ENCODE measurements at places on chromosomes 13 and 19.

DNA sequence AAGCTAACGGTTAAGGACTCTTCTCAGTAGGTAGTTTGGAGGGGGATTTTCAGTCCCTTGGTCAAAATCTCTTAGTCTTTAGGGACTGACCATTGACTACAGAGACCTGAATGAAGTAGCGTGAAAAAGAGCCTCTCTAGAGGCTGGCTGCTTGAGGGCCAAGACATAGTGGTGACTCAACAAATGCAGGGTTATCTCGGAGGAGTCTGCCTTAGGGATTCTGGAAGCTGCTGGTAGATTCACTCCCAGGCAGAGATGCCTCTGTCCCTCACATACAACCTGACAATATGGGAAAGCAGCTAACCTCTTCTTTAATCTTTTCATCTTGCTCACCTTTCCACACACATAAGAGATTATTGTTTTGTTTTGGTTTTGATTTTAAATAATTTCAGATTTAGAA is 5.1 kb downstream of the ZNF793 start:
- no peak for DNase-seq

GRCh38 chr13:48155848-48156247 is 60.9 kb upstream of the MED4 start:
- peak; percentile 73 for DNase-seq

GRCh38 chr13:107028751-107029150 is 460.8 kb upstream of the ARGLU1 start:
- no peak for DNase-seq

DNA sequence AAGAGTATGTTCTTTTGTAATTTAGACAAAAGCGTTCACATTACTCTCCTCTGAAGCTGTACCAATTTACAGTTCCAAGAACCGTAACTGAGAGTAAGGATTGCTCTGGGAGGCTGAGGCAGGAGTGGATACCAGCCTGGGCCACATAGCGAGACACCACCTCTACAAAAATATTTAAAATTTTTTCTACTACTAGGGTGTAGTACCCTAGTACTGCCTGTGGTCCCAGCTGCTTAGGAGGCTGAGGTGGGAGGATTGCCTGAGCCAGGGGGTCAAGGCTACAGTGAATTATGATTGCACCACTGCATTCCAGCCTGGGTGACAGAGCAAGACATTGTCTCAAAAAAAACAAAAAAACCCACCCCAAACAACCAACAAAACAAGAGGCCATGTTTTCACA is 12.1 kb upstream of the CYP2A6 start:
- no peak for DNase-seq

DNA sequence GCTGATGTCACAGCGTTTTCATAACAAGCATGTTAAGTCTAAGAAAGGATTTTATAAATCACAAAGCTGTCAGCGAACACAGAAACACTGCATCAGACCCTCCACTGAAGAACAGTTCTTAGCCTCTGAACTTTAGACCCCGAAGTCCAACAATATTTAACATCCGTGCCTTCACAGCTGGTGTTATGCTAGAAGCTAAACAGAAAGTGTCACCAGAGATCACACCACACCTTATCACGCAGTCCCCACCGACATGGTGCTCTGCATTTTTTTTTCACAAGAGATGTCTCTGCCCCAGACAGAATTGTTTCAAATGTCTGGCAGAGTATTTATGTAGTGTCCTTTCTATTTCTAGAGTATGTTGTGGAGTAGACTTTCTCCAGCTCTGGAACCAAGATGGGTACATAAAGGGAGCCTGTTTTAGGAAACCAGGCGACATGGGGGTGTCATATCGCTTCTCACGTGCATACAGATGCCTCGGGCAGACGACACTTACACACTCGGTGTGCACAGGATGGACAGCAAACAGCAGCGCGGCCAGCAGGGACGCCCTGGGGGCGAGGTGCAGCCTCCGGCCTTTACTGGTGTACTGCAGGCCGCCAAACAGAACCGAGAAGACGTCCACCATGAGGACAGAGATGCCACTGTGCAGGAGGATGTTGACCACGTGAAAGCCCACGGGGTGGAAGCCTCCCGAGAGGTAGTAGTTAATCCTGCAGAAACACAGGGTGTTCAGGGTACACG is 12.0 kb downstream of the TMTC4 start:
- DNase-seq = no peak

DNA sequence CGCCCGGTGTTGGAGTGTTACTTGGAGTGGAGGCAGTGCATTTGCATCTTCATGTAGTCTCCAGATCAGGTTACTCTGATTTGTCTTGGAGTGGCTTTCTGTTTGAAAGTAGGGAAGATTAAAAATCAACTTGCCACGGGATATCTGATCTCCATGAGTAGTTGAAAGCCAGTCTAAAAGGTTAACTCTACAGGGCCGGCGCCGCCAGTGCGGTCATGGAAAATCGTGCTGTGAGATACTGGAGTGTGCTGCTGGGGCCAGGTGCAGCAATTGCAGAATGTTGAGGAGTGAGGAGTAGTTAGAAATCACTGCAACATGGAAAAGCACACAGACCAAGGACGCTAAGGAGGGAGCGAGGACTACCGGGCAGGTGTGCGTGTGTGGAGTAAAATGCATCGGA is 175.0 kb downstream of the STK24 start:
- DNase-seq = no peak

- no peak for DNase-seq
These were observed 23.5 kb downstream of the CFAP97D2 start for GRCh38 chr13:114202581-114202980.

DNA sequence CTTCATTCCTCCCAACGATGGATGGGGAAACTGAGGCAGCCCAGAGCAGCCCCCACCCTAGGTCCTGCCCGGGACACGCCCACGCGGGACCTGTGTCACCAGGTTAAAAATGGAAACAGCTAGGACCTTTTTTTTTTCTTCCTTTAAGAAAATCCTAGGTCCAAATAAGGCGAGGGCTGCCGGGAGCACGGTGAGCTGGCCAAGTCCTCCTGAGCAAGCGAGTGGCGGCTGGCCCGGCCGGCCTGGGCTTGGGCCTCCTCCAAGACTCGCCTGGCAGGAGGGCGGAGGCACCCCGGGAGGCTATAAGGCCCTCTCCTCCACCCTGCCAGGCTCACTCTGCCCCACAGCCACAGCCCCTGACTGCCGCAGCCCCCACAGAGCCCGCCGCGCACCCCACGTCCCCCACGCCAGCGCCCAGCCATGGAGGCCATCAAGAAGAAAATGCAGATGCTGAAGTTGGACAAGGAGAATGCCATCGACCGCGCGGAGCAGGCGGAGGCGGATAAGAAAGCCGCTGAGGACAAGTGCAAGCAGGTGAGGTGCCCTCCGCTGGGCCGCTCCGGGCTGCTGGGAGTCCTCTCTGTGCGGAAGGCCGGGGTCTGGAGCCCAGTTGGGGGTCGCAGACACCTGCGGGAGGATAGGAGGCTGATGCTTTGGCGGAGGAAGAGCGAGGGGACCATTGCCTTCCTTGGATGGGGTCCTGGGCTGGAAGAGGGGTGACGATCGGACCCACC is 8.9 kb upstream of the TPM4 start:
- DNase-seq = no peak

DNA sequence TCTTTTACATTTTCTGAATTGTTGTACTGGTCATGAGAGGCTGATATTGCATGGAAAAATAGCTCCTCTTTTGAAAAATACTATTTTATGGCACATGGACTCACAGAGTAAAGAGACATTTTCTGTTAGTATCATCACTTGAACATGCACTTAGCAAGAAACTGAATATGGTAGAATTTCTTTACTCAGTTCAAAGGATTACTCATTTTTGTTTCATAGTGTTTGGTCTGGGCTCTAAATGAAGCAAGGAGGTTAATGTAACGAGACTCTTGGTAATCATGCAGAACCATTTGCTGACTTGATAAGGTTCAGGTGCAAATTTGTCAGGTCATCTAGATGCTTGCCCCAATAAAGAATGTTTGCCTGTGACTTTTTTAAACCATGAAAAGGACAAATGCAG is 63.2 kb downstream of the GPC6 start:
- DNase-seq = no peak

- DNase-seq = no peak
These were observed 41.6 kb upstream of the ZNF14 start for GRCh38 chr19:19774354-19775033.

DNA sequence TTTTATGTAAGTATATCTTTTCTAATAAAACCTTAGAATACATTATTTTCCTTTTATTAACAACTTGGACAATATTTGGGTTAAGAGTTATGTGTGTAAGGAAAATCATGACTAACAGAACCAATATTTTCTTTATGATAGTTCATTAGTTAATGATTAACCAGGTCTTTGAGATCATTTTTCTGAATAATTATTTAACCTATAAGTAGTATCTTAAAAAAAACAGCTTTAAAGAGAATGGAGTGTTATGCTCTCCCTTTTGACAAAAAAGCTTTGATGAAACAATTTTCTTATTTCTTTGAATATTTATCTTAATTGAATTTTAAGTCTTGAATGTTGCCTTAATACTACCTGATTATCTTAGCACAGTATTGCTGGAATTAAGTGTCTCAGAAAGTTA is 3.8 kb downstream of the SLAIN1 start:
- no peak for DNase-seq

DNA sequence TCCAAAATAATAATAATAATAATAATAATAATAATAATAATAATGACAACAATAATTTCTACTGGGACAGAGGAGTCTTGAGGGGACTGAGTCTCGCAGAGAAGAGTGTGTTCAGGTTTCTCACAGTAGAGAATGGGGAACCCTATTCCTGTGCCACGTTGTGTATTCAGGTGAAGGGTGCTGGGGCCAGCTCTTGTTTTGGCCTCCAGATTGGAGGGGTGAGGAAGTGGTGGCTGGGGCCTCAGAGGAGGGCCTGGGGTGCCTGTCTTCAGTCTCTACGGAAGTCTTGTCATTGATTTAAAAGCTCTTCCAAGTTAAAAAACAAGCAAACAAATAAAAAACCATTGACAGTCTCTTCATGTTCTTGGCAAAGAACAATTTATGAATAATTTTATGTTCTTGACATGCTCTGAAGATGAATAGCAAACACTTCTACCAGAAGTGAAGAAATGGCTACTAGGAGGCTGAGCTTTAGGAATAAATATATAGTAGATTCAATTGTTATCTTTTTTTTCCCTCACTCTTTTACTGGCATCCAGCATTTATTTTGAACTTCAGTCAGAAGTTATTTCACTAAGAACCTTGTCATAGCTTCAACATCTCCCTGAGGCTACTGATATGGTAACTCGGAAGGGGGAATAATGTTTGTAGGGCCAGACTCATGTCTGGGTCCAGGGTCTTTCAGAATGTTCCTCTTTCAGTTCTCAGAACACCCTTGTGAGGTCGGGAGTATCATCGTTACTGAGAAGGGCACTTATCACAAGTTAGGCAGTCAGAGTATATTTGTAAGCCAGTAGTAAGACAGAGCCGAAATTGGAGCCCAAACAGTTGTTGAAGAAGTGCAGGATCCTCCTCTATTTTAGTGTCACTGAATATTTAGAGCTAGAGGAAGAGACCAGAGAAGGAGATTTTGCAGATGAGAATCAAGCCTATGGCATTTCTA is 13.1 kb downstream of the LRCH1 start:
- DNase-seq = no peak

DNA sequence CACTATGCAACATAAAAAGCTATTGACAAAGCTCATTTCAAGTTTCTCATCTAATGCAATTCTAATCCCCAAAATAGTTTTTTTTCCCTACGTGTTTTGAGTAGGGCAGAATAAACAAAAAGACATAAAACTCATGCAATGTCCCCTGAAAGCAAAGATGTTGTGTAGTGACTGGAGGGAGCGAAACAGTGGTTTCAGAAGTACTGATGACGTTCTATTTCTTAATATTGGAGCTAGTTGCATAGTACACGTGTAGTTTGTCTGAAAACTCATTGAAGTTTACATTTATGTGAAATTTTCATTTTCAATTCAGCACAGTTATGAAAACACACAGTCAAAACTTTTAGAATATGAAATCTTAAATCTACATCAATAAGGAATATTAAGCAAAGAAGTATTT is 31.6 kb downstream of the USP12 start:
- DNase-seq = no peak

DNA sequence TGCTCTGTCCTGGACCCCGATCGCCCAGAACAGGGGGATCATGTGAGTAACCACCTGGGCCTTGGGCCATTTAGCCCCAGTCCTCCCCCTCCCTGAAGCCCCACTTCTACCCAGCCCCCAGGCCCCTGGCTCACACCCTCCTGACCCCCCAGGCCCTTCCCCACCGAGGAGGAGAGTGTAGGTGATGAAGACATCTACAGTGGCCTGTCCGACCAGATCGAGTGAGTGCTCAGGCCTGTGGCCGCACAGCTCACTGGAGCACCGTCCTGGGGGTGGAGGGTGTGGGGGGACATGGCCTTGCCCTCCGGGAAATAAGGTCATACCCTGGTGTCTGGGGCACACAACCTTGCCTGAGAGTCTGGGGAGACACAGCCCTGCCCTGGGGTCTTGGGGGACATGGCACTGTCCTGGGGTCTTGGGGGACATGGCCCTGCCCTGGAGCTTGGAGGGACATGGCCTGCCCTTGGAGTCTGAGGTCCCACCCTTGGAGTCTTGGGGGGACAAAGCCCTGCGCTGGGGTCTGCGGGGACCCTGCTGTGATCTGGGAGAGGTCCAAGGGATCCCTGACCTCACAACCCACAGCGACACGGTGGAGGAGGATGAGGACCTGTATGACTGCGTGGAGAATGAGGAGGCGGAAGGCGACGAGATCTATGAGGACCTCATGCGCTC is 49.3 kb downstream of the VAV1 start:
- DNase-seq = no peak

DNA sequence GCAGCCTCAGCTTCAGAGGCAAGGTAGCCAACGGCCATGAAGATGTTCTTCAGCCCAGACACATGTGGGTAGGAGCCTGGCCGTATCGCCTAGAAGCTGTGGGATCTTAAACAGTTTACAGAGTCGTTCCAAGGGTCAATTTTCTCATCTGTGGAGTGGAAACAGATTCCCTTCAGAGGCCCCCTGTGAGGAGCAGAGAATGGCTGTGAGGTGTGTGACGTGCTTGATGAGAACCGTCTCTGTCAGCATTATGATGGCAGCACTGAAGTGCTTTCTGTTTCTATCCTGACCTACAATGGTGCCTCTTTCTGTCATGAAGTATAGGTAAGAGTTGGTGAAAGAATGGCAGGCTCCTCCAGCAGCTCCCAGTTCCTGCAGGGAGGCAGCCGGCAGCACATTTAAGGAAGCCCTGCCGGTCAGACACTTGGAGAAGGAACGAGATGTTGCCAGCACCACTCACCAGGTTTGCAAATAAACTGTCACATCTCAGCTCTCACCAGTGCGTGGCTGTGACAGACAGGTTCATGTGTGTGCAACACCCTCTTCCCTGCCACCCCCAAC is 277.3 kb downstream of the FOXO1 start:
- no peak for DNase-seq

DNA sequence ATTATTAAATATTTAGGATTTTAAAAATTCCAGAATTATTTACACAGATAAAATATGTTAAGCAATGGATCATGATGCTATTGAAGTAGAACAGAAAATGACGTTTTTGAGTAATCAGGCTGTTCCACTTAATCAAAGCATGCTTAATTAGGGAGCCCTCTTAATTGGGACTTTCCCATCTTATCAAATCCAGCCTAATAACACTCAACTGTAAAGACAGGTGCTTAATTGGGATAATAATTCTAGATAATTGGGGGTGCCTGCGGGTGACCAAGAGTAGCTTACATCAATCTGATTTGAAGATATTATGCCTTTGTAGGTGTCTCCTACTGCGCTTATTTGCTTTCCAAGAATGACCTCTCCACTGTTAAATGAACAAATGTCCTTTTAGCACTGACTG is 742.2 kb upstream of the SLITRK6 start:
- no peak for DNase-seq

GRCh38 chr13:38167164-38167822 is 182.4 kb upstream of the UFM1 start:
- no peak for DNase-seq

Measured in NCI-H460 (cell line).